CD4-positive, alpha-beta memory T cell (primary cell): ENCODE measurements at places on chromosomes 3 and 15.

GRCh38 chr3:32194653-32195052, 43.8 kb upstream of the CMTM8 start:
- no peak for DNase-seq

- DNase-seq, result no peak
Measured at GRCh38 chr3:172627057-172627809, 83.6 kb downstream of the NCEH1 start.

- DNase-seq, result no peak
Measured at GRCh38 chr15:68616397-68616796, 37.6 kb downstream of the CORO2B start.

DNA sequence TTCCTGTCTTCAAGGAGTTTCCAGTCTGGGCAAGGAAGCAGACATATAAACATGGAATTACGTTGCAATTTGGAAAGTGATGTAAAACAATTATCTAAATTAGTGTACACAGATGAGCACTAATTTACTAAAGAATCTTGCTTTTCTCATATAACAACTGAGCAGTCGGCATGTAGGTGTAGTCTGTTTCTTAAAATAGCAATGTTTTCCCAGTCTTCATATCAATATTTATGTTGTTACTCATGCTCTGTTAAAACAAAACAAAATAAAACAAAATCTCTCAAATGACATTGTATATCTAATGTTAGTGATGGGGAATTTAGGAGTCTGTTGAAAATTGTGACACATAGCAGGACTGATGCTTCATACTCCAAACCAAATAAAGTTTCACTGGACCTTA, 75.6 kb downstream of the SAMMSON start:
- DNase-seq, result no peak

GRCh38 chr15:67385971-67386370, 131.4 kb downstream of the IQCH start:
- no peak for DNase-seq

DNA sequence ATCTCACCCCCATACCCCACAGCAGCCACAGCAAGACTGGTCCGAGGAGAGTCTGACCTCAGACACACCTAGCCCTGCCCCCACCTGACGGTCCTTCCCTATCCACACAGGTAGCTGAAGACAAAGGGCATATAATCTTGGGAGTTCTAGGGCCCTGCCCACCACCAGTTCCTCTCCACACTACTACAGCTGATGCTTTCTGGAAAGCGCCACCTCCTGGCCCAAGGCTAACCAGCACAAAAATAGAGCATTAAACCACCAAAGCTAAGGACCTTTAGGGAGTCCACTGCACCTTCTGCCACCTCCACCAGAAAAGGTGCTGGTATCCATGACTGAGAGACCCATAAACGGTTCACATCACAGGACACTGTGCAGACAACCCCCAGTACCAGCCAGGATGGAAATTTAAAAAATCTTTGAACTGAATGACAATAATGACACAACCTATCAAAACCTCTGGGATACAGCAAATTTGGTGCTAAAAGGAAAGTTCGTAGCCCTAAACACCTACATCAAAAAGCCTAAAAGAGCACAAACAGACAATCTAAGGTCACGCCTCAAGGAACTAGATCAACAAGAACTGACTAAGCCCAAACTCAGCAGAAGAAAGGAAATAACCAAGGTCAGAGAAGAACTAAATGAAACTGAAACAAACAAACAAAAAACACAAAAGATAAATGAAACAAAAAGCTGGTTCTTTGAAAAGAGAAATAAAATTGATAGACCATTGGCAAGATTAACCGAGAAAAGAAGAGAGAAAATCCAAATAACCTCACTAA, 122.1 kb upstream of the TPRG1 start:
- peak; percentile 25 for DNase-seq

DNA sequence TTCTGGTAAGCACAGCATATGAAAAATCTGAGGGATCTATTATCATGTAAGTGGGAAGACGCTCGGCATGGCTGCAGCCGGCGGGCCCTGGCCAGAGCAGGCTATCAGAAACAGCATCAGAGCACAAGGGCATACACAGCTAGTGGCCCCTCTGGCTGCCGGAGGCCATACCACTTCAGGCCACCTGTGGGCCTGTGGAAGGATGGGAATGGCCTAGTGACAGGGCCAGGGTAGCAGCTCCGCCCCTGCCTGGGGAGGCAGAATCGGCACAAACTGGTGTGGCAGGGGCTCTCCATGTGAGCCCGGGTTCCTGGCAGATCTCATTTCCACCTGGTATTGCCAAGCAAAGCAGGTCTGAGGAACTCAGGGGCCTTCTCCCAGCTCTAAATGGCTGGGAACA, 46.4 kb downstream of the SH3BP5 start:
- DNase-seq, result no peak

GRCh38 chr3:12278566-12278965, 10.3 kb upstream of the PPARG start:
- no peak for DNase-seq

- DNase-seq, result no peak
Measured at GRCh38 chr3:21592828-21593227, 158.2 kb downstream of the ZNF385D start.

DNA sequence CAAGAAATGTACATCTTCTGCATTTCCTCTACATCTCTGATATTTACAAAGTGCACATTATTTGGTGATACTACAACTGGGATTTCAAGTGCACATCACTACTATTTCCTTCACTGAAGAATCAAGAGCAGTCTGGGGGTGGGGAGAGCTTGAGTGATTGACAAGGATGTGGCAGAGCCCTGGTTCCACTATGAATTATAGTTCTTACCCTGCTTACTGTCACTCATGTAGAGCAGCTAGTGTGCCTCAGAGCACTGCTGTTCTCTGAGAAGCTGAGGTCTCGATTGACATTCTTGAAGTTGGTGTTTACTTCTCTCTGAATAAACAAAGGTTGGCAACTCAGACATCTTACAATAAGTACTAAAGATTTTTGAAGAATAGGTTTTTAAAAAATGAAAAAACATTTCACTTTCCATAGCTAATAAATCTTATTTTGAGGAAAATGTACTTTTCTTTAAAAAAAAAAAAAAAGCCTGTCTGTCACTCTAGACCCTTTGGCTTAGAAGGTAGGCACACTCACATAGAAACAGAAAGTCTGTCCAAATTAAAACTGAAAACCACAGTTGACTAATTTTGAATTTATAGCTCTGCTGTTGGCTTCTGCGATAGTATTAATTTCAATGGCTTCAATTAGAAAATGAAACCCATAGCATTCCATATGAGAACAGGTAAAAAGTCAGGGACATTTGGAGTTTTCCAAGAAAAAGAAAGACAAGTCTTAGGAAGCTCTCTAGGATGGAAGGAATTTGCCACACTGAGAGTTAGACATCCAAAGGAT, 5.6 kb downstream of the GREM1 start:
- no peak for DNase-seq

DNA sequence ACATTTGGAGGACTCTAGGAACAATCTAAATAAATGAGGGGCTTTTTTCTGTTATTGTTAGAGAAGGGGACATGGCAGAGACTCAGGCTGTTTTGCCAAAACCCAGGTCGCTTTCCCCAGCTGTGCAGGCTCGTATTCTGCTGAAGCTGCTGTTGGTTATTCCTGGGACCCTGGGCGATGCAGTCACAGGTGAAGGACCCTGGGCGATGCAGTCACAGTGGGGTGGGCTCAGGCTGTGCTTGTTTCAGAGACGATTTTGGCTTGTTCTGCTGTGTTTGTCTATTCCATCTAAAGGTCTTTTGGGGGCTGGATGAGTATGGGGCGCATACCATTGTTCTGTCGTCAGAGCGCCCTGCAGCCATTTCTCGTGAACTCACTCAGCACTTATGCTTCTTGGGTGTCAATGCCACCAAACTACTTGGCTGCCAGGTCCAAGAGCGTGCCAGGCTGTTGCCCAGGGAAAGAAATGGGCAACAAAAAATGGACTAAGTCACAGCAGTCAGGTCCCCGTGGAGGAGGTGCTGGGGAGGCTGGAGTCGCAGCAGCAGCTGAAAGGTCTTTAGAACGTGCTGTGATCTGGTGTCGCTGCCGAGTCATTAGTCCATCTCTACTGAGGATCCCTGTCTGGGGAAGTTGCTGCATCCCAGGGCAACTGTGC, 151.4 kb downstream of the CHDH start:
- DNase-seq, result no peak

DNA sequence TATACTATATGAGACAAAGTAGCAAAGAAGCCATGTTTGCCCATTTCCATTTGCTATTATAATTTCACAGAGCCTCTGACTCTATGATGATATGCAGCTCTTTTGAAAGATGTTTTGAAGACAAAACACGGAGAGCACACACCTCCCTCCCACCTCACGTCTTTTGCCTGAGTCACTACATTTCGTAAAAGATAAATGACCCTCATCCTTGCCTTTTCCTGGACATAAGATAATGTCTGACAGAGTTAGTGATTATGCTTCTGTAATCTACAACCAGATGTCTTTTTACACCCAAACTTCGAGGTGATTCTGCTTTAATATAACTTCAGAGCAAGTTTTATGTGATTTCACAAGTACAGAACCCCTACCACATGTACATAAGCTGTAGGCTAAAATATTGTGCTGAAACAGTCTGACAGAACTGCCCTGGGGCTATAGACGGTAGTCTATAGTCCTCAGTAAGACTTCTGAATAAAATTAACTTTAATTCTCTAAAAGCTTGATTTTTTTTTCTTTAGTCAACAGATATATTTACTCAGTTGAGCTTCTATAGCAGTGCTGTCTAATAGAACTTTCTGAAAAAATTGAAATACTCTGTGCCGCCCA, 99.9 kb downstream of the CD200R1L start:
- no peak for DNase-seq

DNA sequence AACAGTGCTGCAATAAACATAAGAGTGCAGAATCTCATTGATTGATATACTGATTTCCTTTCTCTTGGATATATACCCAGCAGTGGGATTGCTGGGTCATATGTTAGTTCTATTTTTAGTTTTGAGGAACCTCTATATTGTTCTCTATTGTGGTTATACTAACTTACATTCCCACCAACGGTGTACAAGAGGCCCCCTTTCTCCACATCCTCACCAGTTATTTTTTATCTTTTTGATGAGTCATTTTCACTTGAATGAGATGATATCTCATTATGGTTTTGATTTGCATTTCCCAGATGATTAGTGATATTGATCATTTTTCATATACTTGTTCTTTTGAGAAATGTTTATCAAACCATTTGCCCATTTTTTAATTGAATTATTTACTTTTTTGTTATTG, 12.4 kb upstream of the IREB2 start:
- DNase-seq, result no peak

DNA sequence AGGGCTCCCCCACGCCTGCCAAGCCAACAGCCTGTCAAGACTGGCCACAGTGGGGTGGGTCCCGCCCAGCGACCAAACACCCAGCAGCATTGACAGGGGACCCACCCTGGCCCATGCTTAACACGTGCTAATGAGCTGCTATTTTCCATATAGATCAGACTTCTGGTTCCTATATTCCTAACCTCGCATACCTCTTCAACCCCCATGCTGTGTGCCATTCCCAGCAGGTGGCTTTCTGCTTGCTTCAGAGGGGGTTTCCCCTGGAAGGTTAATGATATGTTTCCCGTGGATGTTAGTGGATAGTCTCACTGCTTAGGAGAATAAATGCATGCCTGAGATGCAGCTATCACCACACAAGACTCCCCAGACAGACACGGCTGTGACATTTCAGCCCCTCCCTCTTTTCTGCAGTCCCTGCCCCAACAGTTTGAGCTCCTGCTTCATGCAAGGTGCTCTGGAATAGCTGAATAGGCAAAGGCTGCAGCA, 37.9 kb upstream of the MGLL start:
- DNase-seq, result no peak

DNA sequence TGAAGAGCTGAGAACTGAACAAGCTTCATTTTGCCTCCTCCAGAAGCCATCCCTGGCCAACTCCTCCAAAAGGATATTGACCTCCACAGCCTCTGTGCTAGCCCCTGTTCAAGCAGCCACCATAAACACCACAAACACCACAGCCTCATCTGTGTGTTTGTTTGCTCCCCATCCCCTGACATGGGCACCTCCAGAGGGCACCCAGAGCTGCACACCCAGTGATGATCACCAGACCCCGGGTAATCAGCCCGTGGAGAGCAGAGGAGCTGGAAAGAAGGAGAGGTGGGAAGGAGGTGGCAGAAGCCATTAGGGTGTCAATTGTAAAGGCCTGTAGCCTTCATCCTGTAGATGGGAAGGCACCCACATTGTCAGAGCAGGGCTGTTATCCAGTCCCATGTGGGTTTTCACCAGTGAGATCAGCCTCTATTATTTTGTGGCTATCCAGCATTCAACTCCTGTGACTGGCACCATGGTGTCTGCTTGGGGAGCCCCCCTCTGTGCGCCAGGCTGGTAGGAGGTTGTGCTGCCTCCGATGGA, 6.8 kb upstream of the WNT7A start:
- no peak for DNase-seq

DNA sequence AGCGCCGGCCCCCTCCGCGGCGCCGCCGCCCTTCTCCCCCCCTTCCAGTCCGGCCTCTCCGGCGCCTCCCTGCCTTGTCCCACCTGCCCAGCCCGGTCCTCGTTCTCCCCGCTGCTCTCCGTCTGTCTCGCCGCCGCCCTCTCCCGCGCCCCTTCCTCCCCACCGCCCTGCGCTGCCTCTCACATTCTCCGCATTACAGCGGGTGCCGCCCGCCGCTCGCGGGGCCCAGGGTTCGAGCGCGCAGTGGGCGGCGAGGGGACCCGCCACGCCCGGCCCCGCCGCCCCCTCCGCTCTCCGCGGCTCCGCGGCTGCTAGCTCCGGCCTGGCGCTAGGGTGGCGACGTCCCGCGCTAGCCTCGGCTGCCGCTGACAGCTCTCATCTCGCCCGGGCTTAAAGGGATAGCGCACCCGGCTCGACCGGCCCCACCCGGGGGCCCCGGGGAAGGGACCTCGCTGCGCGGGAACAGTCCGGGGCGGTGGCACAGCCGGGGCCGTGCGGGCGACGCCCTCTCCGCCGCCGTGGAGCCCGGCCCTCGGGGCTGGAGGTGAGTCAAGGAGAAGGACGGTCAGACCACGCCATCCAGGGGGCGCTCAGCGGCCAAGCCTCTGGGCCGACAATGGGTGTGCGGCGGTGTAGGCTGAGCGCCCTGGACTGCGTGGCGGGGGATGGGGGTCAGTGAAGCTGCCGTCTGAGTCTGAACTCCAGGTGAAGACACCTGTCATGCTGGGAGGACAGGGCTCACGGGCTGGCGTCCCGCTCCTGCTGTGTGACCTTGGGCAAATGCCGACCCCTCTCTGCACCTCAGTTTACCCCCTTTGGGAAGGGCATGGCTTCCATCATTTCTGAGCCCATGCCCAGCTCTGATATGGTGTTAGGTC, 187.4 kb upstream of the LINGO1 start:
- DNase-seq, result no peak

DNA sequence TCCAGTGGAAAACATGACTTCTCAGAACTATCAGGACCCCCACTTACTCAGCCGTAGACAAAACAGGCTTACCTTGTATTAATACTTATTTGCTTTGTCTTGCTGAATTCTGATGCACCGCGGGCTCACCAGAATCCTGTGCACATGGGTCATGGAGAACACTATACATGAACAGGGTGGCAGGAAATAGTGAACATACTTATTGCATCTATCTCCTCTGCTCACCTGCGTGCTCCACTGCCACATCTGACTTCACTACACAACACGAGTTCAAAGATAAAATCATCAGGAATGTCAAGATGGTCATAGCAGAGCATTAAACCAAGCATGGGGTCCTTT, 10.7 kb upstream of the MAPK6 start:
- no peak for DNase-seq

GRCh38 chr15:31366169-31366734, 39.6 kb downstream of the KLF13 start:
- DNase-seq, result no peak
